ENCODE measurements at places on chromosomes 6 and 20.

GRCh38 chr6:87907521-87907920, 140.1 kb upstream of the SPACA1 start:
- DNase-seq, result no peak

- DNase-seq, result no peak
Measured at GRCh38 chr20:11917663-11918062, at the start of gene BTBD3. BTBD3 (plus strand) TSS chr20:11917893; CDS start chr20:11918276, 383 bp downstream.

- DNase-seq, result no peak
Measured at GRCh38 chr6:21459641-21460040, 133.9 kb upstream of the SOX4 start.

GRCh38 chr20:60137657-60138245, 179.5 kb downstream of the CDH26 start:
- no peak for DNase-seq

DNA sequence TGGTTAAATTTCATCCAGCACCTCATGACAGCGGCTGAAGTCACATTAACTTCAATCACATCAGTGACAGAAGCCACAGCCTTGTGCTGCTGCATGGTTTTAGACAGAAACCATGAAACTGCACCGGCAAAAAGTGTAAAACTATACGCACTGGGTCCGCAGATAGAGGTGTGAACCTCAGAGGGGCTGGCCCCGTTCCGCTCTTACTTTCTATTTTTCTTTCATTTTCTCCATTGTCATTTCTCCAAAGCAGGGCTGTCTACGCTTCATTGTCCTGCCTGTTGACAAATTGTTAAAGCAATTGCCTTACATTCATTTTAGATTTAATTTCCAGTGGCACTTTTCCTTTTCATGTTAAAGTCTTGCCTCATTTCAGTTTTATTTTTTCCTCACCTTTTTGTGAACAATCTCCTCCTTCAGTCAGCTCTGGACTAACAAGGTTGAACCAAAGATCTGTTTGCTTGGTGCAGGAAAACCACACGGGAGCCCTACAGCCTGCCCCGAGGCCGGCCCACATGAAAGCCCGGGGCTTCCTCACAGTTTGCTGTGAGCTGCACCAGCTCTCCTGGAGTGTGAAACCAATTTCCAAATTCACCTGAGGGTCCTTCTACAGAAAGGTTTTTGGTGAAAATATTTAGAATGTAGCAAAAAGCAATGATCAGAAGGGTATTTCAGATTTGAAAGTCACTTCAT, 63.7 kb downstream of the PRR18 start:
- DNase-seq, result no peak

DNA sequence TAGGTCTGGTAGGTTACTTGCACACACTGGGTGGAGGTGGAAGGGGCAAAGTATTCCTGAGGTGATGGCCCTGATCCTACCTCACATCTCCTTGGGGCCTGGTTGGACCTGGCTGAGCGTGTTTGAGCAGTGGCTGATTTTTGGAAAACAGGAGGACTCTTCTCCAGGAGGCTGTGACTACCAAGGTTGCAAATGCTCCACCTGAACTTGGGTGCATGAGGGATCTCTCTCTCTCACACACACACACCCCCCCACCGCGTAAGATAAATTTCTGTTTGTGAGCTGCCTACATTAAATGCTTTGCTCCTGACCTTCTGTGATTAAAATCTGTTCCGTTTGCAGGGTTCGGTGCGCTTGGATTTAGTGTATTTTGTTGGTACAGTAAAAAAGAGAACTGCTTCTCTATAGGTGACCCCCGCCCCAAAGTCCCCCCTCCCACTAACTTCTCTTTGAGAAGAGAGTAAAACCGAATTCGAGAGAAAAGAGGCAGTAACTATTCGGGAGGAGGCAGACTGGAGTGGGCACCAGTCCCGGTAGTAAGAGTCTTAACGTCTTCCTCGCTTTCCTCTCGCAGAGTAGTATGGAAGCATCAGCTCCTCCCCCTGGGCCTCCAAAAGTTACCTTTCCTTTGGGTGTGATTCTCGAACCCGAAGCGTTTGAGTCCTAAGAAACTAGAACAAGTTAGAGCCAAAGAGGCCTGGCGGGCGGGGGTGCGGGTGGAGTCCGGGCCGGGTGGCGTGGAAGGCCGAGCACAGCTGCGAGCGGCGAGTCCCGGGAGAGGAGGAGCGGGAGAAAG, 585 bp upstream of the DSE start:
- no peak for DNase-seq

All from effector memory CD4-positive, alpha-beta T cell (primary cell).